ENCODE measurements at places on chromosomes 7 and 10.

DNA sequence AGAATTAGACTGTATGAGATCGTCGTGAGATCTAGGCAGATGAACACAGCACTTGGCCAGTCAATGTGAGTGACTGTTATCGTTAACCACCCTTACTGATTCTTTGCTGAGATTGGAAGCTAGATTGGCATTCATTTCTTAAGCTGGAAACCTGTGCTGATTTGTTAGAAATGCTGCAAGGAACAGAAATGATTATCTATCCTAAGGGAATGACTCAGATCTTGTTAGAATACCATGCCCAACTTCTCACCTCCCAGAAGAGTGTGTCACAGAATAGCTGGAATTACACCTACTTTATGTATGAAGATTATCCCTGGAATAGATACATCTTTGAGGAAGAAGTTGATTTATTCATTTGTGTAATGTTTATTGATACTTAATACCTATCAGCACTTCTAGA lies 275.2 kb downstream of the AUTS2 start:
- DNase-seq: no peak

GRCh38 chr7:109101332-109101731 lies 531.7 kb downstream of the DNAJB9 start:
- no peak for DNase-seq

DNA sequence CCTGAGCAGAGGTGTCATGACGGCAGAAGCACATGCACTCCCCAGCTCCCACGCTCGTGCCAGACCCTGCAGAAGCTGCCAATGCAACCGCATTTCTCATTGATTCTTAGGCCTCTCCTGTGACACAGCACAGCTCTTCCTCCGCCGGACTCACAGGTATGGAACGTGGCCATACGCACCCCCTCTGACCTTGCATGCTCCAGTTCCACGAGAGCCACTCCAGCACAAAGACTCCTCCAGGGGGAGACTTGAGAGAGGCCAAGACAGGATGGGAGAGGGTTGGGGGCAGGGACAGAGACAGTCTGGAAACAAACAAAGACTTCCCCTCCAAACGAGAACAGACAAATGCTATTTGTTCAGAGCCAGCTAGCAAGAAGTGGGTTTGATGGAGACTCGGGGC lies 124.3 kb upstream of the PPP2R2D start:
- no peak for DNase-seq

DNA sequence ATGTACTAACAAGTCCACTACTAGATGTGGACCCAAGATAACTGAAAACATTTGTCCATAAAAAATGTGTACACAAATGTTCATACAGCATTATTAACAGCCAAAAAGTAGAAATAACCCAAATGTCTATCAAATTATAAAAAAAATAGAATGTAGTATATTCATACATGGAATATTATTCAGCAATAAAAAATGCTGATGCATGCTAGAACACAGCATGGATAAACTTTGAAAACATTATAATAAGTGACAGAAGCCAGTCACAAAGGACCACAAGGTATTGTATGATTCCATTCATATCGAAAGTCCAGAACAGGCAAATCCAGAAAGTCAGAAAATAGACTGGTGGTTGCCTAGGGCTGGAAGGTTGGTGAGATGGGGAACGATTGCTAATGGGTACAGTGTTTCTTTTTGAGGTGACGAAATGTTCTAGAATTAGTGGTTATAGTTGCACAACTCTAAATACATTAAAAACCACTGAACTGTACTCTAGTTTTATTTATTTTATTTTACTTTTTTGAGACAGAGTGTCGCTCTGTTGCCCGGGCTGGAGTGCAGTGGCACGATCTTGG lies 43.3 kb upstream of the ANLN start:
- DNase-seq: no peak

- no peak for DNase-seq
These were observed 3.2 kb upstream of the ATOH7 start for GRCh38 chr10:68235111-68235510.

GRCh38 chr7:150586785-150587152 lies 19.6 kb downstream of the GIMAP4 start:
- DNase-seq: no peak

DNA sequence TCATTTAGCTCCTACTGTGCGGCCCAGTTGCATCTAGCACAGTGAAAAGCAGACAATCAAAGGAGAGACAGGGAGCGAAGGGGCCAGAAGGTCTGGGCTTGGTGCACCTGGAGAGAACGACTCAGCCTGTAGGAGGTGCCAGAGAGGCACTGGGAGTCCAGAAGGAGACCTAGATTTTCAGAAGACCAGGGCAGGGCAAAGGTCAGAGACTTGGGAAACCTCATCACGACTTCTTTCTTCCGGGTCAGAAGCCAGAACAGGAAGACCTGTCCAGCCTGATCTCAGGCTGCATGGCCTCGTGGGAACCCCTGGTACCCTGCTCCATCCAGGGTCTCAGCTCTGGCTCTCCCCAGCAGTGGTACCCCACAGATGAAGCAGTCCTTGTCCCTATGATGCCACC lies 5.2 kb downstream of the AGAP3 start:
- no peak for DNase-seq

GRCh38 chr10:79116801-79117723 lies 48.3 kb downstream of the ZMIZ1 start:
- no peak for DNase-seq

DNA sequence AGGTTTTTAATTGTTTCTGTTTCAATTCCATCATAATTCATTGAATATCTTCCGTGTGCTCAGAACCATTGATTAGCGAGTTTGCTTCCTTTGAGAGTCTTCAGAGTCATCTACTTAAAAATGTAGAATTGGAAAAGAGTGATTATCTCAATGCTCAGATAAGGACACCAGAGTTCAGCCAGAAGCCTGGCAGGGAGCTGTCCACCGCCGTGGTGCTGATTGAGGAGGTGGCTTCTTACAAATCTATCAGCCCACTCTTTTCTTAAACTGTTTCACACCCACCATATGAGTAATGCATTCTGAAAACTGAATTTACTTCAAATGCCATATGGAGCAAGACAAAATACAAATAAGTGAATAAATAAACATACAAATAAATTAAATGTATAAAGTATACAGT lies 79.3 kb downstream of the INSYN2A start:
- DNase-seq: peak; percentile 37

DNA sequence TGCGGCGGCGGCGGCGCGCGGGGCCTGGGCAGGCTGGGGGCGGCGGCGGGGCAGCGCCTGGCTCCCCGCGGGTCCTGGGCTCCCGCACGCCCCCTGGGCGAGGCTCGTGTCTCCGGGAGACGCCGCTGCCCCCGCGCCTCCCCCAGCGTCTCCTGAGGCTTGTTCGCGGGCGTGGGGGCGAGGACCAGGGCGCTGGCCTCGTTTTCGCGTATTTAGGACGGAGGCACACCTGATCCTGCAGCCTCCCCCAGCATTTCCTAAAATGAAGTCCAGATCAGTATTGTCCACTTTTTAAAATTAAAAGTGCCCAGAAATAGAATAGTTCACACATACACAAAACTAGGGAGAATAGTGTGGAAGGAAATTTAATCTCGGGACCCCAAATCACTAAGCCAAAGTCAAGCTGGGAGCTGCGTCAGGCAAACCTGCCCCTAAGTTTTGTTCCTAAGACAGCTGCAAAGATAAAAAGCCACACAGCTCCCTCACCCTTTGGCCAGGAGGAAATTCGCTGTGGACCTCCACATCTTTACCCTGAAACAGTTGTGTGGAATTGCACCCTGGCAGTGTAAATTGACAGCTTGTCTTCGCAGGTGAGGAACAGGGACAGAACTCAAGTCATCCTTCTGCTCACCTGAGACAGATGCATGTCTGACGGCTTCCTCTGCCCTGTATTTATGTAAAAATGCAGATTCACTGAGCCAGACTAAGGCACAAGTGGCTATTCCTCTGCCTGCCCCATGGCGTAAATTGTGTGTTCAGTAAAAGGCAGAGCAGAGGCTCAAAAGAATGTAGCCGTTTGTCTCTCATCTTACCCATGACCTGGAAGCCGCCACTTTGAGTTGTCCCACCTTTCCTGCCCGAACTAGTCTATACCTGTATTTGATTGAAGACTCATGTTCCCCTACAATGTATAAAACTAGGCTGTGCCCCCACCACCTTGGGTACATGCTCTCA lies 740 bp downstream of the GALNT11 start:
- no peak for DNase-seq

Measured in LNCaP clone FGC (cell line).